Peyer's patch (tissue), 4 donors: ENCODE measurements at places on chromosomes 2 and 18.

GRCh38 chr2:18410543-18410942 is 149.9 kb downstream of the RDH14 start:
- no peak overlapping the region for H3K27ac ChIP-seq
- H3K36me3 ChIP-seq = no peaks in the 10 kb centered on the region
- no peak overlapping the region for H3K4me3 ChIP-seq
- no peaks in the 10 kb centered on the region for H3K4me1 ChIP-seq
- no peaks in the 10 kb centered on the region for H3K27me3 ChIP-seq
- DNase-seq = no peak

DNA sequence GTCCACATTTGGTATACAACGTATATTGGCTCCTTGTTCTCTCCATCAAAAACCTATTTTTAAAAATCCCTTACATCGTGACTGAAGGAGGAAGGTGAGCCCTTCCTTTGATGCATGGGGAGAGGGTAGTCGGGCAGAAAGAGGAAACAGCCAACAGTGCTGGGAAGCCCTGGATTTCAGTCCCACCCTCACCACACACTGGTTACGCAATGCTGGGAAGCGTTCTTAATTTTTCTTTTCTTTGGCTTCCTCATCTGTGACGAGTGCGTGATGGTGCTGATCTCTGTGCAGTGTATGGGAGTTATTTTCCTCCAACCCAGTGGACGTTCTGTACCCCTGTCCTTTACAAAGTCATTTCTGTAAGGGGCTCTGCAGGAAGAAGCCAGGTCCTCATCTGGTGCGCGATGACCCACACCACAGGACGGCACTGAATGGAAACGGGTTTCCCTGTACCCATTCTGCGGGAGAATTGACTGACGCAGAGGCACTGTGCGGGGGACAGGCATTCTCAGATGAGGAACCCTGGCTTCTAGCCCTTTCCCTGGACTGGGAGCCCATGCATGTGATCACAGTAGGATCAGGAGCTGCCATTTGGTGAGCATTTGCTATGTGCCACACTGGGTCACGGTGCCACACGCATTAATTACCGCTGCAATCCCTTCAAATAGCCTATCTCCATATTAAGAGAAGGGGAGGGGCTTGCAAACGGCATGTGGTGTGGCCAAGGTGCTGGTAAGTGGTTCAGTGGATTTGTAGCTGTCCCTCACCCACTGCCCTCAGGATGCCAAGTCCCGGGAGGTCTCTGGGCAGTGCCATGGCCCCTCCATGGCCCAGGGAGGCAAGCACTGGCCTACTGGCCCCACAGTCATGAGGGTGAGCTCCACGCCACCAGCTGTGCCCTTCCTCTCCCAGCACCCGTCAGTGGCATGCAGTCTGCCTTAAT is 4.3 kb downstream of the COLEC11 start:
- H3K4me3 ChIP-seq = no peak overlapping the region
- no peak overlapping the region for H3K27ac ChIP-seq
- no peaks in the 10 kb centered on the region for H3K27me3 ChIP-seq
- H3K4me1 ChIP-seq = no peaks in the 10 kb centered on the region
- DNase-seq = no peak

DNA sequence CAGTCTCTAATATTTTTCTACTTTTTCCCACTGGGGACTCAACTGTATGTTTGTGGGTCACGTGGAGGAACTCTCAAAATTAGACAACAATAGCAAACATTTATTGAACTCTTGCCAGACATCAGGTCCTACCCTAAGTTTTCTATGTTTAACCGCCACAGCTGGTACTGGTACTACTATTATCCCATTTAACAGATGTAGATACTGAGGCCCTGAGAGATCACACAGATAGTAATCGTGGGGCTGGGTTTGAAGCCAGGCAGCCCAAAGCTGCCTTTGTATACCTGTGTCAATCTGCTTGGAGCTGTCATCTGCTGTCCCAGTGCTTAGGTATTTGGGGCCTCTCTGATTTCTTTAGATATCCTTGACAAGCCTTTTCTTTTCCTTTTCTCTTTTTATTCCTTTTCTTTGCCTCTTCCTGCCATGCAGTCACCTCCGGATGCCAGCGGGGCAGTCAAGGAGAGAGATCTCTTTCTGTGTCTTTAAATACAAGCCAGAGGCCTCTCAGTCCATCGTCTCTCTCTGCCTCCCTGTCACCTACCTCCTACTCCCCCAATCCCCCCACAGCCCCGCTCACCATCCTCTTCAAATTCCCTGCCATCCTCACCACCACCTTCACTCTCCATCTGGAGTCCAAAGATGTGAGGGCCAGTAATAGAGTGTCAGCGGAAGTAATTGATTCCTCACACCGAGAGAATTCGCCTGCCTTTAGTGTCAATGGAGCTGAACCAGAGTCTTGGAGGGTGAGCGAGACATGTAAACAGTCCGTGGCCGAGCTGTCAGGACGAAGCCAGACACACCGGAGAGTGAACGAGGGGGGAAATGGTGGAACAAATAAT is 23.4 kb downstream of the NRP2 start:
- H3K4me3 ChIP-seq = no peak overlapping the region
- peaks cover under 1% of the 10 kb centered on the region for H3K4me1 ChIP-seq
- H3K27ac ChIP-seq = peak overlapping the region; percentile 52
- no peaks in the 10 kb centered on the region for H3K27me3 ChIP-seq
- no peak for DNase-seq

GRCh38 chr2:168849610-168850009 is 40.6 kb downstream of the SPC25 start:
- H3K4me1 ChIP-seq = no peaks in the 10 kb centered on the region
- H3K4me3 ChIP-seq = no peak overlapping the region
- H3K36me3 ChIP-seq = peaks cover 12% of the 10 kb centered on the region
- no peak for DNase-seq
- no peaks in the 10 kb centered on the region for H3K27me3 ChIP-seq

DNA sequence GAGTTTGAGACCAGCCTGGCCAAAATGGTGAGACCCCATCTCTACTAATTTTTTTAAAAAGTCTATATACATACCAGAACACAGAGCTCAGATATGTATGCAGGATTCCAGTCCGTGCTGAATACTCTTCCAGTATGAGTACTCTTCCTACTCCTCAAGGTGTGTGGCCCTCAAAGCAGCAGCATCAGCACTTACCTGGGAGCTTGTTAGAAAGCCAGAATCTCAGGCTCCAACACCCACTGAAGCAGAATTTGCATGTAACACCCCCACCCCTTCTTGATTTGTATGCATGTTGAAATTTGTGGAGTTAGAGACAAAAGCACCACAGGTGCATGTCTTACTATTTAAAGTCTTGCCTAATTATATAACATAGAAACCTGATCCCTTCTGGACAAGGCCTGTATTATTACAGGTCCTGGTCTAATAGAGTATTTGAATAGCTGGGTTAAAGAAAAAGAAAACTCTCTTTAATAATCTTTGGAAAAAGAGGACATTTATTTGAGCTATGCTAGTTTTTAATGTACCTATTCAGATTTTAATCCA is 50.3 kb upstream of the NFE2L2 start:
- no peak overlapping the region for H3K27ac ChIP-seq
- H3K27me3 ChIP-seq = no peaks in the 10 kb centered on the region
- peaks cover 9% of the 10 kb centered on the region for H3K4me1 ChIP-seq
- no peak overlapping the region for H3K4me3 ChIP-seq

DNA sequence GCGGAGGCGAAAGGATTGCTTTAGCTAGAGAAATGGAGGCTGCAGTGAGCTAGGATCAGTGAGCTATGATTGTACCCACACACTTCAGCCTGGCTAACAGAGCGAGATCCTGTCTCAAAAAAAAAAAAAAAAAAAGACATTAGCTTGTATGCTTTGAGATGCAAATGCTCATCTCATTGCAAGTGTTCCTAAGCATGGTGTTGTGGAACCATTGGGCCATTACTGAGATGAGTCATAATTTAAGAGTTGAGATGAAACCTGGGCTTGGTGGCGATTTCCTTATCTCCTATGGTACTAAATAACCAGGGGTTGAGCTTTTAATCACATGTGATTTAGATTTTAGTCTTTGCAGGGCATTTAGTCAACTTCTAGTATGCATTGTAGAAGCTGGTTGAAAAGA is 2.2 kb downstream of the PLEKHA3 start:
- no peaks in the 10 kb centered on the region for H3K27me3 ChIP-seq
- no peak for DNase-seq
- H3K4me3 ChIP-seq = no peak overlapping the region
- H3K36me3 ChIP-seq = no peaks in the 10 kb centered on the region
- peaks cover 7% of the 10 kb centered on the region for H3K4me1 ChIP-seq

GRCh38 chr2:173075781-173076580 is at the start of gene MAP3K20:
Gene MAP3K20 (plus strand): TSS chr2:173075846. CDS start chr2:173091032, 15,186 bp downstream.
- no peaks in the 10 kb centered on the region for H3K36me3 ChIP-seq
- peak within 1 kb of the TSS; percentile 81 for H3K27ac ChIP-seq
- DNase-seq = peak; percentile 53
- H3K27me3 ChIP-seq = no peaks in the 10 kb centered on the region
- peaks cover 5% of the 10 kb centered on the region for H3K4me1 ChIP-seq

DNA sequence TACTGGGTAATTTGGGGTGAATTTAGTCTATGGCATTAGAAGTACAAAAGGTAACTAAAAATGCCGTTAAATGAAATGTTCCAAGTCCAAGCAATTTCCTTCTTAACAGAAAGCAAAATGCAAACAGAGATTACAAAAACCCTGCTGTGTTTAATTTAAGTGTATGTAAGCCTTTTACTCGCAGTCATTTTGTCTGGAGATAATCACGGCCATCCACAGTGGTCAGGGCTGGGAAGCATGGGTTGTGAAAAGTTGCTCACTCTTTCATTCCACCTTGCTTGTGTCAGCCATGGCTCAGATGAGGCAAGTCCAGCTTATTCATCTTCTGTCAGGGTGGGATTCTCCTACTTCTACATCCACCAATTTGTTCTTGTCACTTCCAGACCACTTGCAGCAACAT is 983.6 kb upstream of the ZEB2 start:
- no peak for DNase-seq
- H3K4me3 ChIP-seq = no peak overlapping the region
- no peaks in the 10 kb centered on the region for H3K36me3 ChIP-seq
- no peaks in the 10 kb centered on the region for H3K4me1 ChIP-seq
- H3K27ac ChIP-seq = no peak overlapping the region

DNA sequence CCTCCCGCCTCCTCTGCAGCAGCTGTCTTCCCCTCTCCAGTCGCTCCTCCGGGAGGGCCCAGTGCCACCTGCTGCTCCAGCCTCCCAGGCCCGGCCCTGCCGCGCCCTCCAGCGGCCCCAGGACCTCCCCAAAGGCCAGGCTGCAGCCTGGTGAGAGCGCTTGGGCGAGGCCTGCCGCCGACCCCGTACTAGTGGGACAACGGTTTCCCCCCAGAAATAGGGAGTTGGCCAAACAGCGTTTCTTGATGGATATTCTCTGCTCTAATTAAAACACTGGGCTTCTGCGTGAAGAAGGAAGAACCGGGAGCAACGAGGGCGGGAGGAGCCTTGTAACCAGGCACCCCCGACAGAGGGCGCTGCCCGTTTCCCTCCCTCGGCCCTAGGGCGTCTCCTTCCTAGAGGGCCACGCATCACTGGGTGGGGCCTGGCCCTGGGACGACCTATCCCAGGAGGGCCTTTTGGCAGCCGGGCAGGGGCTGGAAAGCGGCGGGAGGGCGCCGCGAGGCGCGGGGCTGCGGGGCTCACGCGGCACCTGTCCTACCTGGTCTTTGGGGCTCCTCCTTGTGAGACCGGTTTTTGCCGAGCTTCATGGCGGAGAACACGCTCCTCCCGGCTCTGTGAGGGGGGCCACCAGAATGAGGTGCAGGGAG is 25.4 kb upstream of the OTOF start:
- H3K4me3 ChIP-seq = peak overlapping the region; percentile 48
- H3K27ac ChIP-seq = no peak overlapping the region
- H3K4me1 ChIP-seq = no peaks in the 10 kb centered on the region
- H3K27me3 ChIP-seq = no peaks in the 10 kb centered on the region
- no peaks in the 10 kb centered on the region for H3K36me3 ChIP-seq

DNA sequence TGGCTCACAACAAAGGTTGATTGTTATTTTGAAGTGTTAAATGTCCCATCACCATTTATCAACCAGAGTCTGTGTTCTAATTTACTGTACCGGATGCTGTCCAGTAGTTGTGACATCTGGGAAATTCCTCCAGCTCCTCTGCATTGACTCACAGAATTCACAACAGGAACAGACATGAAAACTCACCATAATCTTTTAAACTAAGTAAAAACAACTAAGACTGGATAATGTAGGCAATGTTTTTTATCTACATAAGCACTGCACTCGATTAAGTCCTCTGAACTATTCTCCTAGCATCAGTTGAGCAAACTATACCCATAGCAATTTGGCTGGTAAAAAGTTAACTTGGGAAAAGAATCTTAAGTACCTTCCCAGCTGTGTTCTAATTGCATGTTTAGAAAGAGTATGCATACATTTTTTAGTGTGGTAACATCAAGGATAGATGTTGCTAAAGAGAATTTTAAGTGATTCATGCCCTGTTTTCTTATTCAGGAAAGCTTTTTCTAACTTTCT is 42.9 kb upstream of the MYO1B start:
- no peaks in the 10 kb centered on the region for H3K27me3 ChIP-seq
- no peak for DNase-seq
- no peaks in the 10 kb centered on the region for H3K4me1 ChIP-seq
- H3K27ac ChIP-seq = no peak overlapping the region

DNA sequence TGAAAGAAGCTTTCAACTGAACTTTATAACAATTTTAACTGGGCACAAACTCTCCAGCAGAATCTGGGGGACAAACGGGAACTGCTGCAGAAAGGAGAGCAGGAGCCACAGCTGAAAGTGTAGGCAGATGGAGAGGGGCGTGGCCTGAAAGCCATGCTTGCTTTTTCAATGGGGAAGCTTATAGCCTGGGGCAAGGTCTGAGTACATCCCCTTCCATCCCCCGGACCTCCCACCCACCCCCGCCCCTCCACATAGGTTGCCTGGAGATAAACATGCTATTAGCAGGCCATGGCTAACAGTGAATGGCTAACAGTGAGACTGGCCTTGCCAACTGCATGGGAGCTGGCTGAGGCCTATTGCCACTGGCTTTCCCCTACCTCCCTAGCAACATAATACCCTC is 317.9 kb upstream of the TANK start:
- no peak for DNase-seq
- H3K4me3 ChIP-seq = no peak overlapping the region
- no peaks in the 10 kb centered on the region for H3K36me3 ChIP-seq
- no peaks in the 10 kb centered on the region for H3K27me3 ChIP-seq

- DNase-seq = no peak
- no peaks in the 10 kb centered on the region for H3K36me3 ChIP-seq
- H3K27ac ChIP-seq = no peak overlapping the region
- peaks cover 5% of the 10 kb centered on the region for H3K4me1 ChIP-seq
Observed at GRCh38 chr2:237262838-237263771, 150.9 kb downstream of the COL6A3 start.

DNA sequence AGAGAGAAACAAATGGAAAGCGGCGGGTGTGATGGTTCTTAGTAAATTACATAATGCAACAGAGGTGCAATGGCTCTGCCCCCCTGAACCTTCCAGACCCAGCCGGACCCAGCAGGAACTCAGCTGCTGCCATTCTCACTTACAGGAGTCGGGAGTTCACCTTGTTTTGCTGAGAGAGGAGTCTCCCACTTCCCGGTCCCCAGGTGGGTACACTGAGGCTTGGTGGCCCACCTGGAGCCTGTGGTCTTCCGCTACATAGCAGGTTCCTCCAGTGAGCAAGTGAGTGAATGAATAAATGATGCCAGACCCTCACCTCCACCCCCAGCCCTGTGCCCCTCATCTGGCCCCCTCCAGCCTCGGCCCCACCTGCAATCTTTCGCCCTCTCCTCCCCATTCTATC is 11.2 kb downstream of the BIN1 start:
- DNase-seq = no peak
- H3K36me3 ChIP-seq = no peaks in the 10 kb centered on the region
- peaks cover 3% of the 10 kb centered on the region for H3K4me1 ChIP-seq
- no peaks in the 10 kb centered on the region for H3K27me3 ChIP-seq
- no peak overlapping the region for H3K4me3 ChIP-seq
- no peak overlapping the region for H3K27ac ChIP-seq

GRCh38 chr2:201999279-201999678 is 34.4 kb upstream of the FZD7 start:
- no peaks in the 10 kb centered on the region for H3K27me3 ChIP-seq
- no peak for DNase-seq
- no peaks in the 10 kb centered on the region for H3K4me1 ChIP-seq
- H3K36me3 ChIP-seq = no peaks in the 10 kb centered on the region
